ENCODE measurements at places on chromosomes 6 and 20.
A peak's percentile ranks its signal among the peaks of the same experiment; 100 is the strongest.

DNA sequence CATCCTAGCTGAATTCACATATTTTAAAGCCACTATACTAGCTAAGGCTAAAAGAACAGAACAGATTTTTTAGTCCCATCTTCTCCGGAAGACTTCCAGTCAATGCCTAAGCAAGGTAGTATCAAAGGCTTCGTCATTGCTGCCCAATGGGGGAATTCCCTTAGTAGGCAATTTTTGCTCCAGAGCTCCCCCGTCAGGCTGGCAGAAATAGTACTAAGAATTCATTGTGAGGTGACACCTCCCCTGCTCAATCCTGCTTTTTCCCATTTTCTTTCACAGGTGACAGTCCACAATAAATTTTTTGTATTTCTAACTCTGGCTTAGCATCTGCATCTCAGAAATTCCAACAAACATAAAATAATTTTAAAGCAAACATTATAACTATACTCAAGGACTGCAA lies 52.8 kb upstream of the SRSF6 start:
- no peak for DNase-seq

GRCh38 chr20:47704746-47705496 lies 80.4 kb downstream of the SULF2 start:
- no peak for DNase-seq

DNA sequence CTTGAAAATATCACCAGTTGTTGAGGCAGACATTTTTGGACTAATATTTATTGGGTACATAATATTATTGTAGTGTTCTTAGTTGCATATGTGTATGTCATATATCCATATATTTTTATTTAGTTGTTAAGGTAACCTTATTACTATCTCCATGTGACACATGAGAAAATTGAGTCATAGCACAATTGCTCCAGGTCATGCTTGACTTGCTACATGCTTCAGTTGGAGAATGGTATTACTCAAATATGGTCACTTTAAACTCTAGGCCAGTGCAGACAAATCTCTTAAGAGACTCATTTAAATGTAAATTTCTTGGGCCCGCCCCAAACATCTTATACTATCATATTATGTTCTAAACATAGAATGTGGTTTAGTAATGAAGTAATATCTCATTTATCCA lies 246.1 kb downstream of the RIMS1 start:
- no peak for DNase-seq

- DNase-seq = peak; percentile 81
Observed at GRCh38 chr6:26158581-26159356, 71.5 kb downstream of the HFE start.

DNA sequence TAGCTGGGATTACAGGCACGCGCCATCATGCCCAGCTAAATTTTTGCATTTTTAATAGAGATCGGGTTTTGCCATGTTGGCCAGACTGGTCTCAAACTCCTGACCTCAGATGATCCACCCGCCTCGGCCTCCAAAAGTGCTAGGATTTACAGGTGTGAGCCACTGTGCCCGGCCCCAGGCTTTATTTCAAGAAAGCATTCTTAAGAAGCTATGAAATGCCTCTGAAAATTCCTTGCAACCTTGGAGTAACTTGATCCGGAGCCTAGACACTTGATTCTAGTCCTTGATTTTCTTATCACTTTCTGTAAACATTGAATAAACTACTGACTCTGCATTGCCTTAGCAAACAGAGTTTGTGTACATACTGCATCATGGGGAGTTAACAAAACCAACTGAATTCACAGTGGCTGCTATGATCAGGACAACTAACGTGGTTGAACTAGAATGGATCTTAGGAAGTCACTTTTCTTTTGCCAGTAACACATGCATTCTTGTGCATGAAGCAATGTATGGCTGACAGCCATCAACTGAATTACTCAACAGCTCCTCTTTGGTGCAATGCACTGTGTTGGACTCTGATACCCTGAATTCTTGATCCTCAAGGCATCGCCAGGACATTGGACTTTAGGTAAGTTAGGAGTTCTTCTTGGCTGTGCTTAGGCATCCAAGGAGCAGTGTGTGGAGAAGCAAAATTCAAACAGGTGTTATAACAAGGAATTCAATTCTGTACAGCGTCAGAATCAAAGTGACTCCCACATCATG lies 102.8 kb upstream of the TMEM170B start:
- no peak for DNase-seq

GRCh38 chr6:160247457-160247883 lies 11.2 kb downstream of the SLC22A2 start:
- DNase-seq = no peak

DNA sequence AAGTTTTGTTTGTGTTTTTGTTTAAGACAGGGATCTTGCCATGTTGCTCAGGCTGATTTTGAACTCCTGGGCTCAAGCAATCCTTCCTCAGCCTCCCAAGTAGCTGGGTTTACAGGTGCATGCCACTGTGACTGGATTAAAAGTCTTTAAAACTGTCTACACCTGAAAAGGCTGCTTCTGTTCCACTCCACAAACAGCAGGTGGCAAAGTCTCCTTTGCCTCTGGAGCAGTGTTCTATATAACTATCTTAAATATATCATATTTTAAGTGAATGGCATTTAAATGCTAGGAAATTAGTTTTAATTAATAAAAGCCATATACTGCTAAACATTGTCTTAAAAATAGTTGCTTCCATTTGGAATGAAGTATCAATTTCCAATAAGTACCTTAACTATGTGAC lies 89.2 kb upstream of the BCLAF1 start:
- no peak for DNase-seq

GRCh38 chr6:125558907-125559306 lies 190.5 kb upstream of the HEY2 start:
- no peak for DNase-seq

DNA sequence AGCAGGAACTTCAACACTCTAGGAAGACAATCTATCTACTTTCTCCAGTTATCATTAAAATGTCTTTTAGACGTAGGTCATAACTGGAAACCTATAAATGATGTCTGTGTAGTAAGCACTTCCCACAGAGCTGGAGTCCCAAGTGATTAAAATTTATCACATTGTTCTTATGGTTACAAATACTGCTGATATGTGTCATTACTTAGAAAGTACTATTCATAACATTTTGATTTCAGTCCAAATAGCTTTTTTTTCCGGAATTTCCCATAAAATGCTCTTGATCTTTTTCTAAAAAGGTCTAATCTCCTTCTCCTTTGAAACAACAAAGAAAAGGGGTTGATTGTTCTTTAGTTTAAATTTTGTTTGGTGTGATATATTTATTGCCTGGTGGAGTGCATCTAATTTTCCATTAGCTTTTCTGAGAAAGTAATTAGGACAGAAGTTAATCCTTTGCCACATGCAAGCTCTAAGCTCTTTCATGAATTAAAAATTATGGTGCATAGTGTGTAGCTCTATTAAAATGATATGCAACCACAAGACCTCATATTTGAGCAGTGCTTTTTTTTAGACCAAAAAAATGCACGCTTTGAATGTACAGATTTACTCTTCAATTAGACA lies 132.7 kb upstream of the TCF21 start:
- DNase-seq = no peak

- DNase-seq = peak; percentile 41
Observed at GRCh38 chr20:38173237-38174156, 8.4 kb upstream of the TGM2 start.

DNA sequence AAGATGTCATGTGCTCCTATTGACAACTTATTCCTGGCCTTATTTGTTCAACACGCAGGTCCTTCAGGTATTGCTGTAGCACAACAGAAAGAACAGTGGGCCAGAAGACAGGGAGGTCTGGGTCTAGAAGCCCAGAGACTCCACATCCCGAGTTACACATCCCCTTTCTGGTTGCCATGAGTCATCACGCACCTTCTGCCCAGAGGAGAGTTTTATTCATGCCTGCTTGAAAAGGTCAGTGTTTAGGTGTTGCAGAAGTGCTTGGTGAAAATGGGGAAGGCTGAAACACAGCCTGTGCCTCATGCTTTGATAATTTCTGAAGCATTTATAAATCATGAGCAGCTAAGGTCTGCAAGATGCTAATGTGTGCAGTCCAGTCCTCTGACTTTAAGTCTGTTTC lies 256.4 kb downstream of the GMPR start:
- DNase-seq = no peak

- DNase-seq = no peak
Observed at GRCh38 chr6:163717106-163717764, 302.7 kb downstream of the QKI start.

DNA sequence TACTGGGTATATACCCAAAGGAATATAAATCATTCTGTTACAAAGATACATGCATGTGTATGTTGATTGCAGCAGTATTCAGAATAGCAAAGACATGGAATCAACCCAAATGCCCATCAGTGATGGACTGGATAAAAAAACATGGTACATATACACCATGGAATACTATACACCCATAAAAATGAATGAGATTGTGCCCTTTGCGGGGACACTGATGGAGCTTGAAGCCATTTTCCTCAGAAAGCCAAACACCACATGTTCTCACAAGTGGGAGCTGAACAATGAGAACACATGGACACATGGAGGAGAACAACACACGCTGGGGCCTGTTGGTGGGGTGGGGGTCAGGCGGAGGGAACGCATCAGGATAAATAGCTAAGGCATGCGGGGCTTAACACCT lies 41.3 kb upstream of the MAPK13 start:
- DNase-seq = no peak

DNA sequence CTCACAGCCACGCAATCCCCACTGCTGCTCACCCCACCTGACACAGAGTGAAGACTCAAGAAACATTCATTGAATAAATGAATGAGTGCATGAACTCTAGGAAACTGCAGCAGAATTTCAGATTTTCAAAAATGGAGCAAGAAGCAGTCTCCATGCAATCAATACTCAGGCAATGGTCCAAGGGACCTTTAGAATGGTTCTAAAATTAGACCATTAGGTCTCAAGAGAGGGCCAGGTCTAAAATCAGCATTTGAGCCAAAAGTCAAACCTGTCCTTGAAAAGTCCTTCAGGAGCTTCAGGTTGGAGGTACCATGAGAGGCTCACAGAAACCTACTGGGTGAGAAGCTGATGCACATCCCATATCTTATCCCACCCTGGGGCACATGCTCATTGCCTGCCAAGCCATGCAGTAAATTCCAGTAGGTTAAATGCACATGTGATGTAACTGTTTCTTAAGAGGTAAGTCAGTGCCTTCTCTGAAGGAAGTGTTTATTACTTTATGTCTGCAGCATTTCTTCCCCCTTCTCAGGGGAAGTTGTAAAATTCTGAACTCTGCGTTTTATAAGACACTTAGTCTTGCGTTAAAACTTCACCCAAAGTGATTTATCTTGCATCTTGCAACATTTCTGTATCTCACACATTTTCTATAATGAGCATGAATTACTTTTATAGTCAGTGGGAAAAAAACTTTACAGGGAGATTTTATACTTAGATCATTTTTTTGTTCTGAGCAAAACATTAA lies 126.6 kb downstream of the ADAT2 start:
- no peak for DNase-seq

DNA sequence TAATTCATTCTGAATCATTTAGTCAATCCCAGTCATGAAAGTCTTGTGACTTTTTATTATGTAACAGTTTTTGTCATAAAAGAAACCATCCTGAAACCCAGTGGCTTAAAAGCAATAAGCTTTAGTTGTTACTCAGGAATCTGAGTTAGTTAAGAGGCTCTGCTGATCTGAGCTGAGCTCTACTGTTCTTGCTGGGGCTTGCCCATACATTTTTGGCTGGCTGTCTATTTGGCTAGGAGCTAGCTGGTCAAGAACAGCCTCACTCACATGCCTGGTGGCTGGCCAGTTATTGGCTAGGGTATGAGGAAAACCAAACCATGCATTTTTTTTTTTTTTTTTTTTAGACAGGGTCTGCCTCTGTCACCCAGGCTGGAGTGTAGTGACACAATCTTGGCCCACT lies 10.6 kb downstream of the TCF21 start:
- no peak for DNase-seq

GRCh38 chr20:21053002-21053762 lies 53.0 kb downstream of the LINC00237 start:
- DNase-seq = peak; percentile 73

DNA sequence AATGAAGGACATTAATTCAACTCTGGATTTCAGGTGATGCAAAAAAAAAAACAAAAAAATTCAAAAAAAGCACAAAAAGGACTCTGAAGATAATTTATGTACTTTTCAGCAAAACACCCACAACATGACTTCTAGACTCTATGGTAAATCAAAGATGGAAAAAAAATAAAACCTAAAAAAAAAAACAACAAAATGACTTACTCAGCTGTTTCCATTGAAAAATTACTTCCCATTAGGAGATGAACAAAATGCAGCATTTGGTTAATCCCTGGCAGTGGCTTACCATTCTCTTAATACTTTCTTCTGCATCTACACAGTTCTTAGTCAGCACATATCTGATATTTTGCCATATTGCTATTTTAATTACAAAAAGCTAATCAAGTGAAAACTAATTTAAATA lies 572.6 kb downstream of the PRKN start:
- DNase-seq = no peak

DNA sequence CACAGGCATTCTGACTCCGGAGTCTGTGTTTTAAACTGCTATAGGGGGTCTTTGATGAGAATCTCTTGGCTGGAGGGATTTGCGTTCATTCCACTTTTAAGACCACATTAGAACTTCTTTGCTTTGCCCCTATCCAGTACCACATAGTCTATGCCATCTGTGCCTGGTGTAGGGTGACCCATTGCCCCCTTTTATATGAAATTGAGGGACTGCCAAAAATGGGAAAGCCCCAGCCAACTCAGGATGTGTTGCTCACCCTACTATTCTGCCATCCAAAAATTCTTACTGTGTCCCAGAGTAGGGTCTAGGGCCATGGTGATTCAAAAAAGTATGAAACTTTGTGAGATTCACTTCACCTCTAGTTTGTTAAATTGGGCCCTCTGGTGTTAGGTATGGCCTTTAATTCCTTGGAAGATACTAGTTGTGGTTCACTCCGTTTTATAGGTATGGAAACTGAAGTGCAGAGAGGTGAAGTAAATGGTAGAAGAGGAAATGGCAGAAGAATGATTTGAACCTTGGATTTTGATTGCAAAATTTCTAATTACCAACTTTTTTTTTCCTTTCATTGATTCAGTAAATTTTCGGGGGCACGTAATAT lies 1.4 kb downstream of the PFDN4 start:
- DNase-seq = no peak

DNA sequence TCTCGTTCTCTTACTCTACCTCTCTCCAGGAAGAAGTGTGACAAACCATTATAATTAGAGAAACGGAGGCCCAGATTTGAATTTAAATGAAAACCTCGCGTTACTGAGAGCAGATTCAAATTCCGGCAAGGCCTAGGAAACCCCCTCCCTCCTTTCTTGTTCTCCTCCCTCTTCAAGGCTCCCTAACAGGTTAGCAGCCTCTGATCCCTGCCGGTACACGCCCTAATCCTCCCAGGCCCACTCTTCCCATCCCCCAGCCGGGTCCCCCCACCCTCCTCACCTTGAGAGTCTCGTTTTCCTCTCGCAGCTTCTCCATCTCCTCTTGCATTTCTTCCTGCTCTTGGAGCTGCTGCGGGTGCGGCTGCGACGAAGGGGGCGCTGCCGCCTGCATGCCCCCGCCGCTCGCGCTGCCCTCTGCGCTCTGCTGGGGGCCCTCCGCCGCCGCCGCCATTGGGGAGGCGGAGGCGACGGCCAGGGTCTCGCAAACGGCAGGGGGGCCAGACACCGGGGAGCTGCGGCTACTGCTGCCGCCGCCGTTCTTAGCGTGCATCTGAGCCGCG lies 3.8 kb downstream of the MTCL3 start:
- peak; percentile 91 for DNase-seq

Measured in retina (tissue), 1 donor.